ENCODE measurements at places on chromosomes 11 and 22. TPM values are rescaled to one million over a fixed set of nuclear protein-coding genes. Genes with fewer than 3 reads are reported as not detected.

Gene GLYATL2
- not detected for total RNA-seq

Gene RTN4R
- 1.3 TPM for total RNA-seq

Gene PTPRCAP
- 0.49 TPM for total RNA-seq

Gene APOBEC3B
- 0.82 TPM for total RNA-seq

Gene TH
- total RNA-seq = not detected

Gene CFAP300
- total RNA-seq = not detected

Gene RASSF10
- under 0.01 TPM for total RNA-seq
